ENCODE measurements at places on chromosomes 1 and 21.

DNA sequence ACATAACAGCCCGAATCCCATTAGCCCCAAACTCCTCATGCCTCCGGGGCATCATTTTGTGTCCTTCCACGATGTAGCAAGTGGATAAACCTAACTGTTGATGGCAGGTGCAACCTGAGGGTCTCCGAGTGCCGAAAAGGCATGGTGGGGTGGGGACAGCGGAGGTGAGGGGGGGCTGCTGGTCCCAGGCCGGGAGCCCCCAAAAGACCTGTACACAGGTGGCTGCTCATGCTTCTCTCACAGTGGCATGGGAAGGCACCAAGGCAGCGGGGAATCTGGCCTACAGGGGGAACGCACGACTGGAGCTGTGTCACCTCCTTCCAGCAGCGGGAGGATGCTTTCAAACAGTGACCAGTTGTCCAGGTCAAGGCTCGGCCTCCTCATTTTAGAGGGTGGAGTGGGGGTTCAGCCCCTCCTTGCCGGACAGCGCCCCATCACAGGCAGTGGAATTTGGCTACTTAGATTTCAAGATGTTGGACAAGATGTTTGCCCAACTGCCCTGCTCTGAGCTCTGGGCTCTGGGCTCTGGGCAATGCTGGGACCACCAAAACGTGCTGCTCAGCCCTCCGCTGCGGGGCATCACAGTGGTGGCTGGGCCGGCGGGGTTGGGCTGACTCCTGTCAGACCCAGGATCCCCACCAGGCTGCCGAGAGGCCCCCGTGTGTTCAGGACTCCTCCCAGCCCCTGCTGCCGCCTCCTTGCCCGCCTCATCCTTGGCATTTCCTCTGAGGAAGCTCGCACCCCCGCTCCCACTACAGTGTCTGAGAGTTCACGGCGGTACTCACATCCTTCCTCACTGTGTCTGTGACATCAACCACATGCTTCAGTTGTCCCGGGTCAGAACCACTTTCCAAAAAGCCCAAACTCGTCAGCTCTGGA lies 7.6 kb downstream of the DNMT3L start:
- no peak for DNase-seq

GRCh38 chr1:29629401-29629800 lies 393.1 kb downstream of the PTPRU start:
- no peak for DNase-seq

GRCh38 chr21:43808832-43809251 lies 19.5 kb downstream of the RRP1 start:
- DNase-seq = no peak

GRCh38 chr1:55938376-55938850 lies 641.0 kb downstream of the PLPP3 start:
- no peak for DNase-seq

- no peak for DNase-seq
Measured at GRCh38 chr1:222171005-222171404, 376.9 kb downstream of the HHIPL2 start.

DNA sequence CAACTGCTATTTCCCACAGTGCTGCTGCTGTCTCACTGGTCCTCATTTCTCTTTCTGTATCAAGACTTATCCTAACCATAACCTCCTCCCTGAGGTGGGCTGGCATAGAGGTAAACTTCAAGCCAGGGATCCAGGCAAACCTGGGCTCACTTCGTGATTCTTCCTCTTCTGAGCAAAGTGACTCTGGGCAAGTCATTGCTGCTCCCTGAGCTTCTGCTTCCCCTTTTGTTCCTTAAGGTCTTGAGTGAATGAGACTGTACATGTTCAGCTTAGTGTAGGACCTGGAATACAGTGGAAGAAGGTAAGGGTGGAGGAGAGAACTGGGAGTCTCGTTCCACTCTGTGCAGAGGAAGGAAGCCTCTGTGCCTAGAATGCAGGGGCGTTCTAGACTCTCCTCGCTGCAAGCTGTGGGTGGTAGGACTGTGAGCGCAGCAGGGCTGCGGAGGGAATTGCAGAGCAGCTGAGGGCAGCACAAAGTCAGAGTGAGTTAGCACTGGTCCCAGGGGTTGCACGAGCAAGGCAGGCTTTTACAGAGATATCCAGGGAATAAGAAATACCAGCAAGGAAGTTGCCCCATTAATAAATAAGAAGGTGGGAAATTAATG lies 11.4 kb upstream of the ERI3 start:
- no peak for DNase-seq

GRCh38 chr1:149986486-149987296 lies 23.8 kb downstream of the OTUD7B start:
- no peak for DNase-seq
